ENCODE measurements at places on chromosomes 3 and 15. TPM values are rescaled to one million over a fixed set of nuclear protein-coding genes. Genes with fewer than 3 reads are reported as not detected.

GRCh38 chr15:33028495-33028894, 166.0 kb downstream of the FMN1 start:
- no peak for DNase-seq
- H3K27ac ChIP-seq = no peak overlapping the region
- no peaks in the 10 kb centered on the region for H3K4me1 ChIP-seq
- no peaks in the 10 kb centered on the region for H3K36me3 ChIP-seq
- H3K27me3 ChIP-seq = no peaks in the 10 kb centered on the region
- H3K4me3 ChIP-seq = no peak overlapping the region

LRRC15 gene
- total RNA-seq = 0.33 TPM

PLA2G4F gene
- 2.0 TPM for total RNA-seq

GRCh38 chr3:57910990-57911389, 97.2 kb upstream of the FLNB start:
- no peak overlapping the region for H3K27ac ChIP-seq
- no peaks in the 10 kb centered on the region for H3K36me3 ChIP-seq
- no peak overlapping the region for H3K4me3 ChIP-seq
- H3K27me3 ChIP-seq = no peaks in the 10 kb centered on the region
- no peaks in the 10 kb centered on the region for H3K4me1 ChIP-seq

- no peaks in the 10 kb centered on the region for H3K36me3 ChIP-seq
- no peak overlapping the region for H3K4me3 ChIP-seq
- no peaks in the 10 kb centered on the region for H3K27me3 ChIP-seq
Measured at GRCh38 chr15:100901296-100901695, 17.9 kb upstream of the LRRK1 start.

AGBL1 gene
- total RNA-seq = not detected

GRCh38 chr3:125194061-125194848, 18.3 kb downstream of the SLC12A8 start:
- H3K4me1 ChIP-seq = no peaks in the 10 kb centered on the region
- no peak for DNase-seq
- H3K27me3 ChIP-seq = no peaks in the 10 kb centered on the region
- no peak overlapping the region for H3K4me3 ChIP-seq
- H3K27ac ChIP-seq = no peak overlapping the region

GRCh38 chr3:184129012-184129411, 6.1 kb upstream of the EIF2B5 start:
- H3K36me3 ChIP-seq = no peaks in the 10 kb centered on the region
- H3K27me3 ChIP-seq = no peaks in the 10 kb centered on the region
- DNase-seq = no peak
- no peak overlapping the region for H3K4me3 ChIP-seq

DNA sequence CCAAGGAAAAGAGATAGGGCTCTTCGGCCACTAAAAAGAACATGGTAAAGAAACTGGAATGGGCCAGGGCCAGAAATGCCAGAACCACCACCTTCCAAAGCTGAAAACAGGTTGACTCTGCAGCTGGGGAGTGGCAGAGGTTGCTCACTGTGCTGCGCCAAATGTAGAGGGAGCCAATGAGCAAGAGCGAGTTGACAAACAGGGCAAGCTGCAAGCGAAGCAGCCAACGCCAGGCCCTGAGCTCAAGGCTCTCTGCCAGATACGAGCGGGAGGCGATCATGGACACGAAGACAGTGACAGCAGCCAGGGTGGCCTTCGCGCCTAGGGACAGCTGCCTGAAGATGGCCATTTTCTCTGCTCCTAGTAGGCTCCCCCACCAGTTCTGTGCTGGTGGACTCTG, 3.1 kb downstream of the GLB1 start:
- H3K36me3 ChIP-seq = no peaks in the 10 kb centered on the region
- no peak overlapping the region for H3K4me3 ChIP-seq
- no peak overlapping the region for H3K27ac ChIP-seq
- DNase-seq = no peak

TTLL13 gene
- not detected for total RNA-seq

GRCh38 chr3:30934208-30934550, 39.7 kb upstream of the GADL1 start:
- DNase-seq = no peak
- no peak overlapping the region for H3K27ac ChIP-seq
- H3K4me1 ChIP-seq = no peaks in the 10 kb centered on the region
- H3K27me3 ChIP-seq = no peaks in the 10 kb centered on the region
- no peaks in the 10 kb centered on the region for H3K36me3 ChIP-seq

APBA2 gene
- total RNA-seq = 5.0 TPM

GUCA1C gene
- total RNA-seq = not detected

TGM5 gene
- total RNA-seq = 2.7 TPM

- no peak overlapping the region for H3K27ac ChIP-seq
- H3K36me3 ChIP-seq = no peaks in the 10 kb centered on the region
- no peak for DNase-seq
- H3K4me1 ChIP-seq = no peaks in the 10 kb centered on the region
- no peaks in the 10 kb centered on the region for H3K27me3 ChIP-seq
- H3K4me3 ChIP-seq = no peak overlapping the region
Measured at GRCh38 chr3:150146991-150147761, 176.5 kb upstream of the PFN2 start.

DNA sequence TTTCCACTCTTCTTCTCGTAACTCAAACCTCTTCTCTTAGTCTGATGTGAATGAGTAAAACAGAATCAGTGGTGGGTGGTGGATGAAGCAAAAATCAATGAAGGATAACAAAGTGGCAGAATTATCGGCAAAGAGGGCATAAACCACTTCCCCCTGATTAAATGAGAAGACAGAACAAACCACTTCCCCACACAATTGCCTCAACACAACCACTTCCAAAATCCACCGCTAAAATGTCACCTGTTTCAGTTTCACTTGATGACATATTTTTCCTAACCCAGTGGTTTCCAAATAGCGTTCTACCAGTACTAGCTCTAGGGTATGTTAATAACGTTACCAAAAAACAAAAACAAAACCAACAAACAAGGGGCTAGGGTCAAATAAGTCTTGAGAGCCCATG, 478.7 kb upstream of the WNT5A start:
- H3K4me3 ChIP-seq = no peak overlapping the region
- no peak overlapping the region for H3K27ac ChIP-seq
- H3K27me3 ChIP-seq = no peaks in the 10 kb centered on the region
- H3K4me1 ChIP-seq = no peaks in the 10 kb centered on the region
- no peaks in the 10 kb centered on the region for H3K36me3 ChIP-seq

DNA sequence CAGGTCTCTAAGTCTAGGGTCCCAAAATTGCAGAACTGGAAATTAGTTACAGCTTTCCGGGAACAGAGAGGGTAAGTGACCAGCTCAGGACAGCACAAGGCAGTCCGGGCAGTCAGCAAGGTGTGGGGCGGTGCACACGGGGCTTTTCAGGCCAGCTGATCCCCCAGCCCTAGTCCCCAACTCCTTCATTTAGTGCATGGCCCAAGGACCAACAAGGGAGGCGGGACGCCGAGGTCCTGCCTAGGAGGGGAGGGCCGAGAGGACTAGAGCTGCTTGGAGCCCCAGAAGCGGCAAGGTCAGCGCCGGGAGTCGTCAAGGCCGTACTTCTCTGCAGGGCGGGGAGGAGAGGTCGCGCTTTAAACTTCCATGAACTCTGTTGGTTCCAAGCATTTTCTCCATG, 2.0 kb upstream of the PDE8A start:
- H3K36me3 ChIP-seq = no peaks in the 10 kb centered on the region
- DNase-seq = no peak
- H3K27me3 ChIP-seq = no peaks in the 10 kb centered on the region
- H3K4me3 ChIP-seq = peak overlapping the region; percentile 92
- H3K27ac ChIP-seq = no peak overlapping the region

DNA sequence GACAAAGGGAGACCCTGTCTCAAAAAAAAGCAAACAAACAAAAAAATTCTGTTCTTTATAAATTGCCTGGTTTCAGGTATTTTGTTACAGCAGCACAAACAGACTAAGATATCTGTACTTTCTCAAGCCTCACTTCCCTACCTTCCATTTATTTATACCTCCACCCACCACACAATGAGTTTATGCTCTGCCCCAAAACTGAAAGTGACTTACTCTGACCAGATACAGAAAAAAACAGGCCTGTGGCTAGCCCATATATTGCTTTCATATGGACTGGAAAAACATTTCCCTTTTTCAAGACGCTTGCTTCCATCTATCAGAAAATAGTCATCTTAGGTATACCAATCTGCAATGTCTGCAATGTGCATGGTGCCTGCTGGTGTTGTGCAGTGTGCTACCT, 8.7 kb upstream of the GPD1L start:
- H3K27ac ChIP-seq = no peak overlapping the region
- H3K4me3 ChIP-seq = no peak overlapping the region
- DNase-seq = no peak
- H3K36me3 ChIP-seq = no peaks in the 10 kb centered on the region
- H3K4me1 ChIP-seq = no peaks in the 10 kb centered on the region

DNA sequence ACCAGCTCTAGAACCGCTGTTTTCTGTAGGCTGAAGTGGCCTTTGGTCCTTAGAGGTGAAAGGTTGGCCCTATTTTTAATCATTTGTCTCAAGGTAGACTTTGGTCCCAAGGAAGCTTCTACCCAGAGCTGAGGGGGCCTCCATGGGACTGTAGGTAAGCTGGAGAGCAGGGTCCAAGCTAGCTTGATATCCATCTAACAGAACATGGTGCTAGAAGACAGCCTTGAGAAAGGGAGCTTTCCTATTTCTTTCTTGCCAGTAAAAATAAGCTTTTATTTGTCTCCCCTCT, 3.6 kb upstream of the TNFAIP8L3 start:
- peaks cover 2% of the 10 kb centered on the region for H3K27me3 ChIP-seq
- no peak overlapping the region for H3K27ac ChIP-seq
- H3K4me1 ChIP-seq = peaks cover 6% of the 10 kb centered on the region
- no peak for DNase-seq

GRCh38 chr3:97278506-97278905, 464.1 kb downstream of the EPHA6 start:
- no peak for DNase-seq
- no peaks in the 10 kb centered on the region for H3K27me3 ChIP-seq
- H3K4me3 ChIP-seq = no peak overlapping the region
- no peaks in the 10 kb centered on the region for H3K4me1 ChIP-seq

SLC12A1 gene
- under 0.01 TPM for total RNA-seq

CYP8B1 gene
- total RNA-seq = not detected

MEIS2 gene
- 18.2 TPM for total RNA-seq

CTDSPL gene
- 63.1 TPM for total RNA-seq

DNA sequence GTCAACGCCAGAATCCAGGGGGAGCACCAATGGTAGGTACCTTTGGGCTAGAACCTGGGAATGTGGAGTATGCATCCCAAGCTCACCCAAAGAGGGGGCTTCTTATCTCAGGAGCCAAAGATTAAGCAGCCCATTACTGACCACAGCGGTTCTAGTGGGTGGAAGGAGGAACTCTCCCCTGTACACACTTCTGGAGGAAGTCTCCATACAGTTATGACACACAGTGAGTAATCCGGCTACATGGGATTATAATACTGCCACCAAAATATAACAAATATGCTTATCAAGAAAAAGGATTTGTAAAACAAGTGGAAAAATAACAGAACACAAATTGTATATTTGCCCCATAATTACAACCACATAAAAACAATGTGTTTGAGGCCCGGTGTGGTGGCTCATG, 8.4 kb downstream of the MYO1E start:
- H3K27ac ChIP-seq = no peak overlapping the region
- H3K4me1 ChIP-seq = no peaks in the 10 kb centered on the region
- H3K4me3 ChIP-seq = no peak overlapping the region
- no peak for DNase-seq

ABHD17C gene
- 5.1 TPM for total RNA-seq

PARP3 gene
- total RNA-seq = 21.4 TPM

DNA sequence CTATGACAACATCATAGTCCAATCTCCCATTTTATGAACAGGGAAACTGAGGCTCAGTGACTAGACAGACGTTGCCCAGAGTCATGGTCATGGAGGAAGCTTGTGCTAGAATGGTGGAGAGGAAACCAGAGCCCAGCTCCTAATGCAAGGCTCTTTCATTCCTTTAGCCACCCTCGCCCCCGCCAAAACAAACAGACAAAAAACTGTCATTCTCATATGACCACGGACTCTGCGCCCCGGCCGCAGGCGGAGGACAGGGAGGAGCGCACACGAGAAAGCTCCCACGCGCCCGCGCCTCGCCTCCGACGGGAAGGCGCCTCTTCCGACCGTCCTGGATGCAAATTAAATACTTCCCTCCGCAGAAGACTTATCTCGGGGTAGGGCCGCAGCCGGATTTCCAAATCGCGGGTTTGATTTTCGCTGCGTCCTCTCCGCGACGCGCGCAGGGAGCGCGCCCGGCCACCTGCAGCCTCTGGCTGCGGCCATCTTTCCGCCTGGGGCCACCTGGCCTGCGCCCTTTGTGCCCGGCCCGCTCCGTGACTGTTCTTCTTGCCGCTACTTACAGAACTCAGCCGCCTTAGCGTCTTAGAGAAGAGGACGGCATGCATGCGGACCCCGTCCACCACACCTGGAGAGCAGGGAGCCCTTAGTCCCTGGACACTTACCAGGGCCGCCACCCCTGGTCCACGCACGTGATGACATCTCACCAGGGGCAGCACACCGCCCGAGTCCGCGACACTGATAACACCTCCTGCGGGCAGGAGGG, 670 bp upstream of the ATP13A3 start:
- no peak for DNase-seq
- no peaks in the 10 kb centered on the region for H3K4me1 ChIP-seq
- no peaks in the 10 kb centered on the region for H3K36me3 ChIP-seq
- peak overlapping the region; percentile 92 for H3K27ac ChIP-seq

- H3K4me1 ChIP-seq = no peaks in the 10 kb centered on the region
- no peak overlapping the region for H3K4me3 ChIP-seq
- no peak for DNase-seq
- no peak overlapping the region for H3K27ac ChIP-seq
- no peaks in the 10 kb centered on the region for H3K27me3 ChIP-seq
- H3K36me3 ChIP-seq = no peaks in the 10 kb centered on the region
Measured at GRCh38 chr3:44795197-44795596, 33.6 kb downstream of the KIF15 start.

KLHL6 gene
- total RNA-seq = 2.7 TPM

GRCh38 chr3:38746641-38747040, 69.4 kb downstream of the SCN10A start:
- H3K27me3 ChIP-seq = no peaks in the 10 kb centered on the region
- H3K4me1 ChIP-seq = no peaks in the 10 kb centered on the region
- DNase-seq = no peak
- H3K36me3 ChIP-seq = no peaks in the 10 kb centered on the region
- H3K4me3 ChIP-seq = no peak overlapping the region
- H3K27ac ChIP-seq = no peak overlapping the region

- no peaks in the 10 kb centered on the region for H3K36me3 ChIP-seq
- no peaks in the 10 kb centered on the region for H3K27me3 ChIP-seq
- H3K27ac ChIP-seq = no peak overlapping the region
- H3K4me3 ChIP-seq = no peak overlapping the region
Measured at GRCh38 chr3:142251951-142252350, 26.6 kb upstream of the GK5 start.
